ENCODE measurements at places on chromosomes 11 and 22.

GRCh38 chr11:65445604-65446445 is 23.2 kb downstream of the NEAT1 start:
- peaks cover 25% of the 10 kb centered on the region for H3K36me3 ChIP-seq
- H3K27me3 ChIP-seq: no peaks in the 10 kb centered on the region
- no peak overlapping the region for H3K4me3 ChIP-seq
- DNase-seq: peak; percentile 53

GRCh38 chr11:116773203-116774097 is 663 bp upstream of the BUD13 start:
- peak overlapping the region; percentile 97 for H3K4me3 ChIP-seq
- H3K27me3 ChIP-seq: no peaks in the 10 kb centered on the region
- peaks cover 14% of the 10 kb centered on the region for H3K36me3 ChIP-seq
- H3K27ac ChIP-seq: peak overlapping the region; percentile 24
- peak; percentile 34 for DNase-seq

- H3K4me1 ChIP-seq: no peaks in the 10 kb centered on the region
- no peaks in the 10 kb centered on the region for H3K27me3 ChIP-seq
- DNase-seq: no peak
- H3K27ac ChIP-seq: no peak overlapping the region
Measured at GRCh38 chr11:117863383-117863782, 13.1 kb downstream of the FXYD6 start.

DNA sequence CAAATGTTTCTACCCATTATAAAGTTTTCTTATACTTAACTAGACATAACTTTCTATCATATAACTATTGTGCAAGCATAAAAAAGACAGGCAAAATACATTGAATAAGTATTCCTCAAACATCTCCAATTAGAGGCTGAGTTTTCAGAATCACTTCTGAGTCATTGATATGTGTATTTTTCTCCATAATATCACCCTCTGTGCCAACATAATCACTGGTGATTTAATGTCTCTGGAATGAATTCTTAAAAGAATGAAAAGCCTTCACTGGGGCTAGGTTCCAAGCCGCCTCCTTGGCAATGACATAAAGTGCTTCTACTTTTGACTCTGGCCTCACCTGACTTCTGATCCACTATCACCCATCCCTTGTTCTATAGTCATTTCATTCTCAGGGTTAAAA is 197.0 kb upstream of the E2F8 start:
- no peaks in the 10 kb centered on the region for H3K27me3 ChIP-seq
- no peak overlapping the region for H3K27ac ChIP-seq
- H3K4me1 ChIP-seq: peaks cover 8% of the 10 kb centered on the region
- DNase-seq: peak; percentile 43
- no peak overlapping the region for H3K4me3 ChIP-seq

GRCh38 chr22:27105142-27106025 is 448.0 kb downstream of the MIAT start:
- H3K27ac ChIP-seq: no peak overlapping the region
- H3K4me3 ChIP-seq: no peak overlapping the region
- H3K36me3 ChIP-seq: no peaks in the 10 kb centered on the region

- H3K36me3 ChIP-seq: no peaks in the 10 kb centered on the region
- H3K27ac ChIP-seq: no peak overlapping the region
- DNase-seq: no peak
- no peaks in the 10 kb centered on the region for H3K4me1 ChIP-seq
- H3K4me3 ChIP-seq: no peak overlapping the region
Measured at GRCh38 chr11:102478673-102479299, 26.2 kb upstream of the TMEM123 start.

All from trophoblast cell (in vitro differentiated cells and primary cell).